ENCODE measurements at places on chromosomes 12 and 14. TPM values are rescaled to one million over a fixed set of nuclear protein-coding genes. Genes with fewer than 3 reads are reported as not detected.
A peak's percentile ranks its signal among the peaks of the same experiment; 100 is the strongest.

The LIN7A gene
- total RNA-seq = 1.0 TPM

The LRRC10 gene
- total RNA-seq = not detected

The NINJ2 gene
- total RNA-seq = 5.2 TPM

The MSRB3 gene
- total RNA-seq = 74.1 TPM

The DLGAP5 gene
- total RNA-seq = 11.0 TPM

The TMEM132C gene
- total RNA-seq = not detected

The KLHDC1 gene
- total RNA-seq = 5.0 TPM

The RHOF gene
- 8.2 TPM for total RNA-seq

The ACOT4 gene
- total RNA-seq = 0.38 TPM

The RTL1 gene
- not detected for total RNA-seq

GRCh38 chr14:89025561-89026236 is 201.2 kb downstream of the TTC8 start:
- DNase-seq = peak; percentile 91

DNA sequence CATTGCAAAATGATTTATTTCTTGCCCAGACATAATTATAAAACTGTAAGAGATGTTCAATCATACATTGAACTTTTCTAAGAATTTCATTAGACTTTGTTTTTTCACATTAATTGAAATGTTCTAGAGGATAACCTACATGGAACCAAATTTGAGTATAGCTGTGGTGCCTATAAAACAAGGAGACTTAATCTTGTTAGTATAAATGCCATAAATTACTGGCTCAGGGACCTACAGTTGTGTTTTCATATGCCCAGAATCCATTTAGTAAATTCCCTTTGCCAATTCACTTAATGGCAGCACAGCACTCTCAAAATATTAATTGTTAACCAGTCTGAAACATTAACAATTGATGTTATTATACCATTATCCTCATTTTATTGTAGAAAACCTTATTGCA is 488.5 kb downstream of the NELL2 start:
- no peak for DNase-seq

GRCh38 chr12:54009171-54010052 is 627 bp downstream of the HOXC8 start:
- peak; percentile 87 for DNase-seq

DNA sequence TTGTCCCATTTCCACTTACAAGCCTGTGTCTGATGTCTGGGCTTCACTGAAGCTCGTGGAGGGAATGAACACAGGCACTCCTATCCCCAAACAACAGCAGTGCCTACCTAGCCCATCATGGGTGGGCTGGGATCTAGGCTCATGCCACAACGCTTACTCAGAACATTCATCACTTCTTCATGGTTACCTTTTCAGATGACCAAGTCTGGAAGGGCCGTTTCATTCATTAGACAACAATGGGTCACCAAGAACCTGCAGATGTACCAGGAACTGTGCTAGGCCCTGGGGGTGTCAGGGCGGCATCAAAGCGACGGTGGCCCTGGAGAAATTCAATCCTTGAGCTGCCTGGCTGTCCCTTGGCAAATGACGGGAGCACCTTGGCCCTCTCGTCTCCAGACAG is 64.9 kb upstream of the FZD10 start:
- no peak for DNase-seq

- peak; percentile 81 for DNase-seq
Measured at GRCh38 chr14:91636604-91637003, 95.3 kb downstream of the CATSPERB start.

GRCh38 chr12:56683-57346 is 9.8 kb upstream of the IQSEC3 start:
- no peak for DNase-seq

DNA sequence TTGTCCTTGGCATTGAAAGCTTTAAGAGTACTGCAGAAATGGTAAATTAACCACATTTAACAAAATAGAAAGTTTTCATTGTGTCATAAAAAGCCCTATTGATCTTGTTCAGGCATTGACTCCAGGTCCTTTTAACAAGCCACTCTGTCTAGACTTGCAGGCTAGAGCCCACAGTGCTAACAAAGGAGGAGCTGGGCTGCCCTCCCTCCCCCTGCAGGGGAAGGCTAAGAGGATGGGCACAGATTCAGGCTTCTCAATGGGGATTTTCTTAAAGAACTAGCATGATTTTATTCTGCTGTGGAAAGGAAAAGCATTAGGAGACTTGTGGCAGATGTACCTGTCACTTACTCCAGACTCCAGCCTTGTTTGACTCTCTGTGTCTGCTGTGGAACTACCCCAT is 463.6 kb downstream of the NRXN3 start:
- DNase-seq = no peak

DNA sequence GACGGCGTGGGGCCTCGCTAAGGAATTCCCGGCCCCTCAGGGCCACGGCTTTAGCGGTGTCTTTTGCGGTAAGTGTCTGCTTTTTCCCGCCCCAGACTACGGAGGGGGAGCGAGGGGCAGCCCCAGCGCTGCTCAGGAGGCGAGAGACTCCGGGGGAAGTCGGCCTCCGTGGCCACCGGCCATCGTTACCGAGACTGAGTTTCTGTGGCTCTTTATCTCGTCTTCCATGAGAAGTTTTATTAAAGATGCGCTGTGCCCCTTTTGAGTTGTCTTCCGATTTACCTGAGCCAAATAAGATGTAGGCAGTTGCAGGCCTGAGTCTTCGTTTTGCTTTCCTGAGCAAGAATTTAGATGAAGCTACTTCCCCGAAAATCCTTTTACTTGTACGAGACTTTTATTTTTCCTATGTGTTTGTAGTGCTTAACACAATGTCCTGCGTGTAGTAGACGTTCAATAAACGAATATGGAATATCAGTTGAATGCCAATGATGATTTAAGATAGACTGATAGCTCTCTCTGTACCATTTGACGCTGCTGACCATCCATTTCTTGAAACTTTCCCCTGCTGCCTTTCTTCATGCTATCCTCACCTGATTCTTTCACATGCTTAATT is 462 bp downstream of the SRP54 start:
- no peak for DNase-seq

GRCh38 chr14:58625438-58625837 is 12.3 kb upstream of the DACT1 start:
- no peak for DNase-seq

DNA sequence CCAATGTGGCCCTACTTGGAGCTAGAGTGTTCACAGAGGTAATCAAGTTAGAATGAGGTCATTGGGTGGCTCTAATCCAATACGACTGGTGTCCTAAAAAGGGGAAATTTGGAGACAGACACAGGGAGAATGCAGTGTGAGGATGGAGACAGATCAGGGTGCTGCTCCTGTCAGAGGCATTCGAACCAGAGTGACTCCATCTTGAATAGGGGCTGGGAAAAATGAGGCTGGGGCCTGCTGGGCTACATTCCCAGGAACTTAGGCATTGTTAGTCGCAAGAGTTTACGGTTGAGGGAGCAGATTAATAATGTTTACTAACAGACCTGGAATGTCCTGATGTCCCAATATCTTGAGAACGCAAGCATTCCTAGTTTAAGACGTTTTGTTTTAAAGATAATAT is 20.2 kb downstream of the TNFAIP2 start:
- DNase-seq = peak; percentile 82

- peak; percentile 22 for DNase-seq
Measured at GRCh38 chr14:94175011-94175745, 1.1 kb downstream of the PPP4R4 start.

GRCh38 chr14:25026476-25027137 is 23.3 kb downstream of the STXBP6 start:
- no peak for DNase-seq

DNA sequence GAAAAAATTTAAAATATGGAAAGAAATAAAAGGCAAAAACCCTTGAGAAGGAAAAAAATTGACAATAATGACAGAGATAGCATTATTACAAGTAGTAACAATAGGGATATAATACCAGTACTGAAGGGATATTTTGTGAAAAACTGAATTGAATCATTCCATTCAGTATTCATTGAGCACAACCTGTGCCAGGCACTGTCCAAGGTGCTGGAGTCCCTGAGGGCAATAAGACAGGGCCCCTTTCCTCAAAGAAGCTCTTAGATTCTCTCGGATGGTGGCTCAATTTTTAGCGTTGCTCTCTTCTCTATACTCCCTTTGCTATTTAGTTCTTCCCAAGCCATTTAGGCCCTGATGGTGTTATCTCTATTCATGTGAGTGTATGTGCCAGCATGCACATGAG is 34.3 kb upstream of the GAS2L3 start:
- peak; percentile 56 for DNase-seq

GRCh38 chr12:22333186-22333712 is 1.3 kb downstream of the ST8SIA1 start:
- DNase-seq = peak; percentile 62

DNA sequence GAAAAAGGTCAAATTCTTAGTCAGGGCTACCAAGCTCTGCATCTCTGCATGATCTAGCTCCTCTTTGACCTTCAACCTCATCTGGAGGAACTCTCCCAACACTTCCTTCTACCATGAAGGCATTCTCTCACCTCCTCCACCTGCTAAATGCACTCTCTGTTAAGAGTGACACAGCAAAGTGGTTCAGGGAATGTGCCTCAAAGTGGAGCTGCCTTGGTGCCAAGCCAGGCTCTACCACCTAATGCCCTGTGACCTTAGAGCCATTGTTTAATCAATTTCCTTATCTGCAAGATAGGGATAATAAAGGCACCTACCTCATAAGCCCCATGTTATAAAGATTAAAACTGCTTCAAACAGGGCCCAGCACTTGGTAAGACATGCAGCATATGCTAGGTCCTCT is 236.7 kb downstream of the ANO2 start:
- no peak for DNase-seq

- DNase-seq = no peak
Measured at GRCh38 chr14:50082784-50083466, 33.4 kb downstream of the VCPKMT start.

DNA sequence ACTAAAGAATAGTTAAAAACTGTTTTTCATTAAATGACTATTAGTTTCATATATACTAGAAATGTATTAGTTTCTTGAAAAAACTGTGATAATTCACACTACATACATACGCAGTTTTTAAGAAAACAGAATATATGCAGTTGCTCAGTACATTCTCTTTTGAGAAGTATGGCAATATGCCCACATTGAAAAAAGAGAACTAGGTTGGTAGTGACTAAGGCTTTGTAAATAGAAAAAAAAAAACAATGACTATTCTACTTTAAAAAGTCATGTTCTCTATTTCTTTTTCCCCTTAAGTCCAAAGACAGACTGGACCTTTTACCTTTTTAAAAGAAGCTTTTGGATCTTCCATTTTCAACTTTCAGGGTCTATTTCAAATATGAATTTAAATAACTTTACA is 25.0 kb downstream of the SNX6 start:
- DNase-seq = peak; percentile 58

DNA sequence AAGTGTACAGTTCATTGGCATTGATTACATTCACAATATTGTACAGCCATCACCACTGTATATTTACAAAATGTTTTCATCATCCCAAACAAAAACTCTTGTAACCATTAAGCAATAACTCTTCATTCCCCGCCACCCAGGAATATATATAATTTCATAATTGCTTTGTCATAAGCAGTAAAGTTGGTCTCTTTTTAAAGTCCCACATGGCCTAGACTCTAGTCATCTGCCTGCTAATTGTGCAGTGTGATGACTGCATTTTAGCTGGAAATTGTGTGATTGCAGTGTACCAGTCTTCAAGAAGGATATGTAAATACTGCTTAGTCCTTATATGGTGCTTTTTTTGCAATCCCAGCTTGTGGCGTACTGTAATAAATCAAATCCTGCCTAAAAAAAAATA is 75.1 kb upstream of the ATP2A2 start:
- no peak for DNase-seq

Measured in GM23248 (cell line).